ENCODE measurements at places on chromosomes 3 and 15. TPM values are rescaled to one million over a fixed set of nuclear protein-coding genes. Genes with fewer than 3 reads are reported as not detected.

Gene PEX11A
- total RNA-seq, result 0.22 TPM

Gene DUOXA2
- not detected for total RNA-seq

Gene TUSC7
- not detected for total RNA-seq

Gene CHDH
- total RNA-seq, result 0.60 TPM

Gene C3orf38
- 45.9 TPM for total RNA-seq

Gene ISL2
- total RNA-seq, result not detected

Gene MELTF
- total RNA-seq, result 1.2 TPM

Gene SMAD6
- total RNA-seq, result 0.59 TPM

Gene FBXL2
- total RNA-seq, result not detected

Gene HESX1
- total RNA-seq, result not detected

Gene UBA3
- 33.4 TPM for total RNA-seq

Gene TMOD2
- total RNA-seq, result 6.9 TPM

Gene PPM1L
- total RNA-seq, result 3.4 TPM

Gene SNTN
- total RNA-seq, result not detected

Gene GP9
- total RNA-seq, result not detected

Gene ACSBG1
- 0.22 TPM for total RNA-seq

Gene ADGRG7
- not detected for total RNA-seq

Gene SLTM
- total RNA-seq, result 189 TPM

Gene NOX5
- not detected for total RNA-seq

Gene THAP10
- total RNA-seq, result not detected

Gene SLC15A2
- total RNA-seq, result 0.75 TPM

Gene LMCD1
- 0.36 TPM for total RNA-seq

Gene RBPMS2
- not detected for total RNA-seq

Gene CDHR4
- 0.17 TPM for total RNA-seq

Gene TMEM45A
- total RNA-seq, result not detected

Gene PLIN1
- total RNA-seq, result 0.22 TPM

Gene SPTSSB
- 0.11 TPM for total RNA-seq

Gene WWTR1
- total RNA-seq, result 0.22 TPM

Gene UMPS
- total RNA-seq, result 19.5 TPM

Gene SNX22
- 0.14 TPM for total RNA-seq

Gene CTXN2
- total RNA-seq, result not detected

Gene ERICH6
- total RNA-seq, result not detected

Gene SCN11A
- 0.08 TPM for total RNA-seq

Gene SLCO2A1
- total RNA-seq, result not detected

Gene PPP1R14D
- not detected for total RNA-seq

Gene GOLGA8M
- total RNA-seq, result 1.9 TPM

Gene FAM174B
- total RNA-seq, result 3.6 TPM

Gene DZIP3
- 12.2 TPM for total RNA-seq

Gene ADCY5
- total RNA-seq, result not detected

Gene CHAC1
- 0.47 TPM for total RNA-seq

Gene CCK
- total RNA-seq, result not detected

Gene INKA1
- 0.87 TPM for total RNA-seq

Gene STAB1
- total RNA-seq, result 2.5 TPM

Gene CLSTN2
- not detected for total RNA-seq

Gene ADAMTS9
- total RNA-seq, result not detected

Gene SI
- not detected for total RNA-seq

Gene HCLS1
- total RNA-seq, result 204 TPM

Gene TNK2
- 161 TPM for total RNA-seq

Gene CPEB1
- 0.61 TPM for total RNA-seq

Gene SPINK8
- not detected for total RNA-seq

Gene LINGO1
- total RNA-seq, result not detected

Gene CCDC39
- not detected for total RNA-seq

Gene SHF
- 3.9 TPM for total RNA-seq

Gene FILIP1L
- total RNA-seq, result 0.08 TPM

Gene CCRL2
- 4.3 TPM for total RNA-seq

Gene SH2D7
- not detected for total RNA-seq

Gene DNAH12
- not detected for total RNA-seq

Gene NEO1
- 6.0 TPM for total RNA-seq

Gene NAALADL2
- total RNA-seq, result 0.30 TPM

Gene RAB11A
- 98.5 TPM for total RNA-seq
